ENCODE measurements at places on chromosomes 13 and 19. TPM values are rescaled to one million over a fixed set of nuclear protein-coding genes. Genes with fewer than 3 reads are reported as not detected.

DNA sequence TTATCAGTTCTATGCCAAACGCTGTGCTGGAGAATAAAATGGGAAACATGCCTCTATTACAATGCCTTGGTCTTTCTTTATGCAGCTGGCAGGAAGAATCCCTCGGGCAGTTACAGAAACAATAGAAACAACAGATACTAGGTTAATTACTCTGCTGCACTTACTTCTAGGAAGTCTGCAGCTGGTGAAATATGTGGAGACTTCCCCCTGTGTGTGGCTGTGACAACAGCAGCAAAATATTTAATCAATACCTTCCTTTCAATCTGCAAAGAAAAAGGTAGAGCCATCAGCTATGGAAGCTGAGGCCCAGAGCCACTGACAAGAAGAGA is 9.9 kb downstream of the STOML3 start:
- H3K27me3 ChIP-seq: no peaks in the 10 kb centered on the region
- H3K4me3 ChIP-seq: no peak overlapping the region
- no peak for DNase-seq
- H3K27ac ChIP-seq: no peak overlapping the region

DNA sequence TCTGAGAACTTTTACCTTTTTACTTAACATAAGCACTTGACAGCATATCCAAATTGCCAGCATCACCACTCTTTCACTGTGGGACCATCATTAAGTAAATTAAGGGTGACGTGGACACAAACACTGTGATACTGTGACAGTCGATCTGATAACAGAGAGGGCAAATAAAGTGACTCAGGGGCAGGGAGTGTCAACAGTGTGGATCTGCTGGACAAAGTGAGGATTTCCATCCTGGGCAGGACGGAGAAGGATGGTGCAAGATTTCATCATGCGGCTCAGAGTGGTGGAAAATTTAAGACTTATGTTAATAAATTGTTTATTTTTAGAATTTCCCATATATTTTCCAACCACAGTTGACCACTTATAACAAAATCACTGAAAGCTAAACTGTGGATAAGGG is 60.0 kb upstream of the WDFY2 start:
- no peaks in the 10 kb centered on the region for H3K4me1 ChIP-seq
- H3K4me3 ChIP-seq: no peak overlapping the region
- no peak overlapping the region for H3K27ac ChIP-seq
- no peaks in the 10 kb centered on the region for H3K27me3 ChIP-seq
- H3K36me3 ChIP-seq: no peaks in the 10 kb centered on the region
- no peak for DNase-seq

DNA sequence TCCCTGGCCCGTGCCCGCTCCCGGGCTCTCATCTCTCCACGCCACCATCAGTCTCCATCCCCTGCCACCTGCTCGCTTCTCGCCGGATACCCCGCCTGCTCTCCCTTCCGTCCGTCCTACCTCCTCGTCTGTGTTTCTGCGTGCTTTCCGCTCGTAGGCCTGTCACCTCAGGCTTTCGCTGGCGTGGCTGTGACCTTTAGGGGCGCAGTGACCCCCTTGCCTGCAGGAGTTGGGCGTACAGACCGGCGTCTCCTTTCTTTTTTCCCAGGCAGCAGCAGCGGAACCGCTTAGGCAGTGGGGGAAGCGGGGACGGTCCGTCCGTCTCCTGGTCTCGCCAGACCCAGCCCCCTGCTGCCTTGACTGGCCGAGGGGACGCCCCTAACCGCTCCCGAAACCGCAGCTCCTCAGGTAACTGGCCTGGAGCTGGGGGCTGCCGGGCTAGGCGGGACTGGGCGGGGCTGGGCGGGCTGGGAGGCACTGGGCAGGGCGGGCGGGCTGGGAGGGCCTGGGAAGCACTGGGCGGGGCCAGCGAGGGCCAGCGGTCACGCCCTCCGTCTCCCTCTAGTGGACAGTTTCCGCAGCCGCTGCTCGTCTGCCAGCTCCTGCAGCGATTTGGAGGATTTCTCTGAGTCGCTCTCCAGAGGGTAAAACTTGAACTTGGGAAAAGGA is 6.3 kb downstream of the PGLYRP1 start:
- H3K27ac ChIP-seq: peak overlapping the region; percentile 23
- no peak for DNase-seq
- peaks cover 23% of the 10 kb centered on the region for H3K4me1 ChIP-seq
- H3K4me3 ChIP-seq: peak overlapping the region; percentile 63
- no peaks in the 10 kb centered on the region for H3K27me3 ChIP-seq

THOP1 gene
- total RNA-seq: 28.5 TPM

DNA sequence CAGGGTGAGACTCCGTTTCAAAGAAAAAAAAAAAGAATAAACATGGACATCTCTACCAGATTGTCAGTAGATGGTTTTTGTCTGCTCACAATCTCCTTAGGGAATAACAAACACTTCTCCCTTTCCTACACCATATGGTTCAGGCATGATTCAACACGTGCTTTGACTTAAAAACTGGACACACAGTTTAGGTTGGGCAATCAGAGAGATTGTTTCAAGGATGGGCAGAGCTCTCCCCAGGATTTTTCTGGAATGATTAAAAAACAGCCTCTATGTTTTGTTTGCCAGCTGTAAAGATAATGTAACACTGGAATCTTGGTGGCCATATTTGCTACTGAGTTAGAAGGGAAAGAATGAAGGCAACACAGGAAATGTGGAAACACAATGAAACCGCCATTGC is 150.1 kb upstream of the TSC22D1 start:
- H3K36me3 ChIP-seq: no peaks in the 10 kb centered on the region
- H3K4me3 ChIP-seq: no peak overlapping the region
- peak overlapping the region; percentile 51 for H3K27ac ChIP-seq
- DNase-seq: no peak
- peaks cover 23% of the 10 kb centered on the region for H3K4me1 ChIP-seq

GARIN5B gene
- total RNA-seq: not detected

- H3K27ac ChIP-seq: no peak overlapping the region
- H3K36me3 ChIP-seq: no peaks in the 10 kb centered on the region
- no peak for DNase-seq
- H3K4me1 ChIP-seq: no peaks in the 10 kb centered on the region
Measured at GRCh38 chr13:92390217-92390616, 836.4 kb upstream of the GPC6 start.

DNA sequence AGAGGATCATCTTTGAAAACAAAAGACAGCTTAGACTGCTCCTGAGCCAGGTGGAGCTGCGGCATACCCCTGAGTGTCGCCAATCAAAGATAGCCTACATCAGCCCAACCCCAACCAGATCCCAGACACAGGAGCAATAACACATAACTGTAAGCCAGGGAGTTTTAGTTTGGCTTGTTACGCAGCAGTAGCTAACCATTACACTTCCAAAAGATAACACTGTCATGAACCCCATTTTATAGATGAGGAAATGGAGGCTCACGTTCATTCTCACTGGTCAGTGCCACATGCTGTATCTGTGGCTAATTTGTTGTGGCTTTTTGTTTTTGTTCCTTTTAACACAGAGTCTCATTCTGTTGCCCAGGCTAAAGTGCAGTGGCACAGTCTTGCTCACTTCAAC is 47.3 kb downstream of the TINCR start:
- H3K36me3 ChIP-seq: no peaks in the 10 kb centered on the region
- no peak for DNase-seq
- no peaks in the 10 kb centered on the region for H3K4me1 ChIP-seq

DNA sequence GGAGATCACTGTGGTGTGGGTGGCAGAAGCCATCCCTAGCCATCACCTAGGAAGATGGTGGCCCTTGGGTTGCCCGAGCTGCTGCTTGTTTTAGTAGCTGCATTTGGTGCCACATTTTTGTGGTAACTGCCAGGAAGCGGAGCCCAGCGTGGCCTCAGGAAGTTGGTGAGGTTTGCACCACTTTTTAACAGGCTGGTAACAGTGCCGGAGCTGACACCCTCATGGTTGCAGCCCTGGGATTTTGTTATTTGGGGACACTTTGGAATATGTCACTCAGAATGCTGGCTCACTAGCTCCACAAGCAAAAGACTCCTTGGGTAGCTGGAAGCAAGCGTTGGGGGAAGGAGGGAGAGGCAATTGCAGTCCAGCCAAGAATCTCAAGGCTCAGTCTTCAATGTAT is 22.1 kb downstream of the ACTN4 start:
- no peaks in the 10 kb centered on the region for H3K27me3 ChIP-seq
- H3K27ac ChIP-seq: peak overlapping the region; percentile 97
- no peaks in the 10 kb centered on the region for H3K36me3 ChIP-seq
- no peak for DNase-seq
- H3K4me3 ChIP-seq: peak overlapping the region; percentile 1
- peaks cover 84% of the 10 kb centered on the region for H3K4me1 ChIP-seq

ZNF30 gene
- total RNA-seq: 2.5 TPM

IFNL3 gene
- not detected for total RNA-seq

ZNF649 gene
- total RNA-seq: 13.5 TPM

DNA sequence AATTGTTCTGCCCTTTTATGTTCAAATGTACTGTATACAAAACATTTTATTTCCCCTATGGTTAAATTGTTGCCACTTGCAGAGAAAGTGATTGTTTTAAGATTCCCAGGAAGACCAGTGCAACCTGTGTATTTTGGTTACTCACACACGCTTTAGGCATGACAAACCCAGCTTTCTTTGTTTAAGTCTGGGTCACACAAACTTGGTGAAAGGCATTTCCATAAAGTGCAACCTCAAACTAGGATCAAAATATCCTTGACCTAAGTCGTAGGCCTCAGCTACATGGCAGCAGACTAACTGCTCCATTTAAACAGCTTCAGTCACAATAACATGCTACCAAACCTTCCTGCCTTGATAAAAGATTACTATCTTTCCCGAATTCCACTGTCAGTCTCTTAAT is 639.0 kb upstream of the PRR20A start:
- H3K27me3 ChIP-seq: no peaks in the 10 kb centered on the region
- H3K27ac ChIP-seq: no peak overlapping the region
- H3K36me3 ChIP-seq: no peaks in the 10 kb centered on the region
- no peak overlapping the region for H3K4me3 ChIP-seq
- H3K4me1 ChIP-seq: no peaks in the 10 kb centered on the region
- no peak for DNase-seq

DNA sequence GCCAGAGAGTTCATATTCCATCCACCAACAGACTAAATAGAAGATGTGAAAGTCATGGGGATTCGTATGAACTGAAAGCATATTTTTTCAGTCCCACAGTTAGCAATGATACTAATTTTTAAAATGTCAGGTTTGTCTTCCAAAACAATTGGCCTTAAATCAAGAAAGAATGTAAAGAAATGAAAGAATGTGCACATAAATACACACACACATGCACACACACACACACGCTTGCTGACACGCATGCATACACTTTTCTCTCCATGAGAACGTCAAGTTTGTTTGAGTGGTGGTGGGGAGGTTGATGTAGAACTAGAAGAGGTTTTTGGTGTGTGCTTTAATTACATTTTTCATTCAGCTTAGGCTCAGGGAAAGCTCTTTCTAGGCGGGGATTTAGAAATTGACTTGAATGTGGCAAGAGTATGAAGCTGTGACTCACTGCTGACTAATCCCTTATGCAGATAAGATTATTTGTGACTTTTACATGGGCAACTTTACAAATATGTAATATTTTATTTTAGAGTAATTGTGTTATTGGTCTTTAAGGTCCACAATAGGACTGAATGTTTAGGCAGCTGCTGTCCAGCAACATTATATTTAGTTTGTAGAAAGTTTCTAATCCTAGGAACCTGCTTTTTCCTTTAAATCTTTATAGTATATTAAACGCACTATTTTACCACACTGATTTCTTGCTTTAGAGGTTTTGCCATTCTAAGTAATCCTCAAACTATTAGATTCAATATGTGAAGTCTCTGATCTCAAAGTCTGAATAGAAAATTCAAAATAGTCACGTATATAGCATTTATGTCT is 18.8 kb downstream of the FLT1 start:
- H3K27me3 ChIP-seq: no peaks in the 10 kb centered on the region
- H3K27ac ChIP-seq: no peak overlapping the region
- no peaks in the 10 kb centered on the region for H3K36me3 ChIP-seq
- H3K4me3 ChIP-seq: no peak overlapping the region
- no peak for DNase-seq
- no peaks in the 10 kb centered on the region for H3K4me1 ChIP-seq

NLRP11 gene
- not detected for total RNA-seq

TEX26 gene
- not detected for total RNA-seq

DNA sequence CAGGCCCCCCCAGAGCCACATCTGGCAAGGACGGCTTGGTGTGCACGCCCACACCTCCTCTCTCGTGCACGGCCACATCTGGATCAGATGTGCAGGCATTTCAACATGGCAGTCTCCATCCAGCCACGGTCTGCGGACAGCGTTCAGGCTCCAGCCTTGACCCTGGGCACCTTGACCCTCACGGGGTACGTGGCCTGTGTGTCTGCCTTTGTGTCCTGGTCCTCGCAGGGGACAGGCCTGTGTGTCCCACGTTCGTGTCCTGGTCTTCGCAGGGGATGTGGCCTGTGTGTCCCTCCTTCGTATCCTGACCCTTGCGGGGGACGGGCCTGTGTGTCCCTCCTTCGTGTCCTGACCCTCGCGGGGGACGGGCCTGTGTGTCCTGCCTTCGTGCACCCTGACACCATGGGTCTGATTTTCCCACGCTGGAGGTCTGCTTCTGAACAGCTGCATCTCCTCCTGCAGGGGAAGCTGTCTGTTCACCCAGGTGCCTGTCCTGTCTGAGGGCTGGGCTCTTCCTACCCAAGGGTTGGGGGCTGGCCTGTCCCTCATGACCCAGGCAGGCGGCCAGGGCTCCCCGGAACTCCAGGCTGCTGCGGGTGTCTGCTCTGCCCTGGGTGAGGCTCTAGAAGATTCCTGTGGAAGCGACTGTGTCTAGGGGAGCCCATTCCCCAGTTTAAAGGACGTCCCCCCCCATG is 25.3 kb downstream of the RASA3 start:
- H3K27me3 ChIP-seq: no peaks in the 10 kb centered on the region
- no peak overlapping the region for H3K4me3 ChIP-seq
- H3K36me3 ChIP-seq: no peaks in the 10 kb centered on the region
- no peak for DNase-seq

GRCh38 chr19:44024900-44025216 is 321 bp upstream of the ZNF222 start:
- H3K27ac ChIP-seq: no peak overlapping the region
- H3K4me1 ChIP-seq: peaks cover 13% of the 10 kb centered on the region
- peaks cover 31% of the 10 kb centered on the region for H3K36me3 ChIP-seq
- no peaks in the 10 kb centered on the region for H3K27me3 ChIP-seq

DNA sequence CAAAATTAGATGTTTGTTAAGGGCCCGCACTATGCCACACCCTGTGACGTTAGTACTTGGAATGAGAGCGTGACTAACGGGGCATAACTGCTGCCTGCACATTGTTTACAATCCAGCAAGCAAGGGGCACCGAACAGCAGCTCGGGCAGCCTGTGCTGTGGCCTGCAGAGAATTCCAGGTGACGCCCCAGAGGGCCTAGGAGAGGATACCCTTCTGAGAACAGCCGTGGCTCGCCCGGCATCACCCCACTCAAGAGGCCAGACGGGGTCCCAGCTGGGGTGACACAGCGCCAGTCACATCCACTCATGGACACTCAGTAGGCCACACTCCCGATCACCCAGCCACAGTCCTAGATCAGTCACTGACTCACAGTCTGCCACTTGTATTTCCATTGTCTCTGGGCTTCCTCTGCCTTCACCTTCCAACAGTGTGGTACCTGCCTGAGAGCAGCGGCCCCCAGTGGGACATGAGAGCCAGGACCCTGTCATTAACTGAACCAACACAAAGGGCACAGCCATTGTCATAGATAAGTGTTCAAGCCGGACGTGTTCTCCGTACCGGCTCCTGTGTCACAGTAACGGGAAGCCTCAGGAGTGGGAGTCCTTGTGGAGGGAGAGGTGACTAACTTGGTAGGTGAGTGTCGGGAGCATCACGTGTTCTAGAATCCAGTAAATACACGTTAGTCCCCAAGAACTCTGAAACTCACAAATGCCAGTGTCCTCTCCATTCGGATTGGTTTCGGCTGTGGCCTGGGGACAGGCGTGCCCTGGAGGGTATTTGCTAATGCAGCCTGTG is 7.5 kb downstream of the ZNF331 start:
- no peaks in the 10 kb centered on the region for H3K27me3 ChIP-seq
- peak overlapping the region; percentile 73 for H3K27ac ChIP-seq
- H3K4me3 ChIP-seq: no peak overlapping the region
- H3K36me3 ChIP-seq: no peaks in the 10 kb centered on the region
